ENCODE measurements at places on chromosomes 3 and 15. TPM values are rescaled to one million over a fixed set of nuclear protein-coding genes. Genes with fewer than 3 reads are reported as not detected.

The PLS1 gene
- 2.7 TPM for total RNA-seq

The NMD3 gene
- 45.2 TPM for total RNA-seq

The VILL gene
- total RNA-seq: 27.3 TPM

The IMPG2 gene
- 0.45 TPM for total RNA-seq

The TMPRSS7 gene
- total RNA-seq: not detected

The CLRN1 gene
- not detected for total RNA-seq

The TMC3 gene
- not detected for total RNA-seq

The RAB27A gene
- 62.5 TPM for total RNA-seq
